ENCODE measurements at places on chromosomes 2 and 18. TPM values are rescaled to one million over a fixed set of nuclear protein-coding genes. Genes with fewer than 3 reads are reported as not detected.

DNA sequence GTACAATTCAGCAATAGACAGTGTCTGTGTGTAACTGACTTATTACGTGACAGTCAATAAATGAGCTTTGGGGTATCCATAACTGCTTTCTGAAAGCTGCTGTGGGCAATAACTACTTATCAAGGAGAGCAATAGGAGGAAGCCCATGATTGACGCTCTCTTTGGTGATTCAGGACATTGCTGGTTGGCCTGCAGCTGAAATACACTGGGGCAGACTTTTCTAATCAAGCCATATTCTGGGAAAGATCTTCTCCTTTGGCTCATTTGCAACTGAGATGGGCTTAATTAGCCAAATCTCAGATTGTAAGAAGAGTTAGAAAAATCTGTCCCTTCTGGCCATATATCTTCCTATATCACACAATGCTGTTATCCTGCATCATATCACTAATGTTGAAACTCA is 24.0 kb upstream of the CCBE1 start:
- no peak for DNase-seq

Gene TCF23
- total RNA-seq: not detected

GRCh38 chr2:28643911-28644334 is 107.7 kb upstream of the PPP1CB start:
- DNase-seq: no peak

GRCh38 chr18:48975120-48975816 is 24.5 kb upstream of the SMAD7 start:
- DNase-seq: no peak

Gene XDH
- not detected for total RNA-seq

- no peak for DNase-seq
Measured at GRCh38 chr18:75290737-75291358, 80.3 kb downstream of the TSHZ1 start.

DNA sequence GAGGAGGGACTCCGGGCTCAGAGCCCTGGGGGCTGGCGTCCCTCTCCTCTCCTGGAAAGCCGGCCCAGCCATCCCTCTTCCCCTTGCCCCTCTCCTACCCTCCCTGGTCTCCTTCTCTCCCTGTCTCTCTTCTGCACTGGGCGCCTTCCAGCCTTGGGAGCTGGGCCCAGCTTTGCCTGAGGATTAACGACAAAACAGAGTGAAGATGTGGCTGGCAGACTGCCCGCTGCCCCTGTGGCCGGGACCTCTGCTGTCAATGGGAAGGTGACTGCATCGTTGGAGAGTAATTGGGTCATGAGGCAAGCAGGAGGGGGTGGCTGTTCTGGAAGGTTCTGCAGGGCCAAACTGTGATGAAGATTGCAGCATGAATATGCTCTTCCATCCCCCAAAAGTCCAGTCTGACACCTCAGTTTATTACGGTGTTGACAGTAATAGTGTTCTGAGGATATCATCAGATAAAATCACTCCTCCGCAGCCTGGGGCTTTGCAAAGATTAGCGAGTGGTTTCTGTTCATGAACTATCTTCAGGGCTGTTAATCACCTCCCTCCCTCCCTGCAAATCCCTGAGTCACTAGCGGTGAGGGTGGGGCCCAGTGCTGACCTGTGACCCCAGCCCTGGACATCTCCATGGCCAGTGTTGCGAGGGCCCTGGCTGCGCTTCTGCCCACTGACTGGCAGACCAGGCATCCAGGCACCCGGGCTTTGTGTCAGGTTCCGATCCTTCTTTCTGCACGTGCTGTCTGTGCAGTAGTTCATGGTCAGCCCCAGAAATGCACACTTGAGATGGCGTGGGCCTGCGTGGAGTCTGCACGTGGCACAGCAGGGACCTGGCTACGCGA is 23.0 kb downstream of the RTP5 start:
- DNase-seq: no peak
